ENCODE measurements at places on chromosomes 3 and 15.

- no peak for DNase-seq
These were observed 915 bp upstream of the CALML4 start for GRCh38 chr15:68205954-68206539.

DNA sequence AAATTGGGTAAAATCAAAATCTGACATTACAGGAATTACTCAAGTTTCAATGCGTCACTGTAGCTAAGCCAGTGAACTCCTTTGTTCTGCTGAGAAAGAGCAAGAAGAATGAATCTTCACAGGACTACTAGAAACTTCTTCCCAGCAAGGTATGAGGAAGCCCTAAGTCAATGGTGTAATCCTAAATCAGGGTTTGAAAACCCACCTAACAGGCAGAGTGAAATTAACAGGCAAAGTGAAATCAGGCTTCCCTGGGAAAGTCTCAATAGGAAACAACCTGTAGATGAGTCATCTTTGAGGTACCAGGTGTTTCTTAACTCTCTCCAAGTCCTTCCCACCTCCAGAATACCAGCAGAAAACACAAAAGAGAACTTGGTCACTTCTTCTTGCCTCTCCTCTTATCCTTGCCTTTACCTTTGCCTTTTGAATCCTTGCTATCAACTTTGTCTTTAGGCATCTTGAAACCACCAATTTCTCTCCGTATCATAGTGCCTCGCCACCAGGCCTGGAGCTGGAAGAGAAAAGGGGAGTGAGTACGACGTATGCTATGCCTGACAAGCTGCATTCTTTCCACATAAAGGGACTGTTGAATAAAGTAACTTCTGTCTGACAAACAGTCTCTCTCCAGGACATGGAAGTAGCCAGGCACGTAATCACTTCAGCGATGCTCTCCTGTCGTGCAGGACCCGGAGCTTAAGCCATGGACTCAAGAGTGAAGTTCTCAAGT lies 60.6 kb upstream of the RPL35A start:
- DNase-seq: no peak

DNA sequence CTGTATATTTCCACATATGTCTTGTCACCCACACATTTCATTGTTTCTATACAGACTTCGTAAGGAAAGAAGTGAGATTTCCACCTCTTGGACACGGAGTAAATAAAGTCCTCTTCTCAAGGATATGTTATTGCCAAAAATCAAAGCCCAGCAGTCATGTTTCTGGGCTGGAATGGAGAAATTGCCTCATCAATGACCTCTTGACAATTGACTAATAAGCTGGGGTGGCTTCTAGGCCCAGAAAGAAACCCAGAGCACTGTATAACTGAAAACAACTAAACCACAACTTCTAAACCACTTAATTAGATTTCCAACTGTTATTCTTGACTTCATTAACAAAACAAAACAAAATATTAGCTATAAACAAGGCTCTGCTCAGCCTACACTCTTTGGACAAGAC lies 56.4 kb upstream of the SLC24A5 start:
- no peak for DNase-seq

DNA sequence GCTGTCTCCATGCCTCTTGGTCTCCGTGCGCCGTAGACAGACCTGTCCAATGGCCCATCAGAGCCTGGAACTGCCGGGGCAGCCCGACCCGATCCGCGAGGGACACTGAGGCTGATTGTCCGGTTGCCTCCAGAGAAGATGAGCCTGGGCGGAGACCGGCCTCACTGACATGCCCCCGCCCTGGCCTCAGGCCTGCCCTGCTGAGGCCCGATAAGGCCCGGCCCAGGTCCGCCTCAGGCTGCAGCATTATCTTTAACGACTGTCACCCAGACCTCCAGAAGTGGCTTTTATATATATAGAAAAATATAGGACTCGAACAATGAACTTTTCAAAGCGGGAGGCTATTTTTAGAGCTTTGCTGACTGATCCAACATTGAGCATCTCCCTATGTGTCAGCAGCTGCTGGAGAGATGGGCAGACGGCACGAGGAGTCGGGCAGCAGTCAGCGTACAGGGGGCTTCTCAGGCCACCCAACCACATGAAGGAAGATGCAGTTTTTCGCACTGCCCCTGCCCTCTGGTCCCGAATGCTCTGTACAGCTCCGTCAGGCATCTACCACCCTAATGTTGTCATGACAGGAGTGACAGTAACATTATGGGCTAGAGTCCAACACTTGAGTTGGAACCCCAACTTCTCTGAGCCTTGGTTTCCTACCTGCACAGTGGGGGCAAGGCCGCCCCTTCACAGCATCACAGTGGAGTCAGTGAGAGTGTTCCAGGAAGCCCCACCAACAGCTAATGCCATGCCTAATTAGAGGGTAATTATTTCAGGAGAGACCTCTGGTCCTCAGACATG lies 112.0 kb upstream of the RPL32 start:
- no peak for DNase-seq

DNA sequence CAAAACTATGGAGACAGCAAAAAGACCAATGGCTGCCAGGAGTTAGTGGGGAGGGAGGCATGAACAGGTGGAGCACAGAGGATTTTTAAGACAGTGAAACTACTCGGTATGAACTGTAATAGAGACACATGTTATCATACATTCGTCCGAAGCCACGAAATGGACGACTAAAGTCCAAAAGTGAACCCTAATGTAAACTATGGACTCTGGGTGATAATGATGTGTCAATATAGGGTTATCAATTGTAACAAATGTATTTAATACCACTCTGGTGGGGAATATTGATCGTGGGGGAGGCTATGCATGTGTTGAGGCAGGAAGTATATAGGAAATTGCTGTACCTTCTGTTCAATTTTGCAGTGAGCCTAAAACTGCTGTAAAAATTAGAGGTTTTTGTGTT lies 107.0 kb downstream of the CPN2 start:
- DNase-seq: no peak

DNA sequence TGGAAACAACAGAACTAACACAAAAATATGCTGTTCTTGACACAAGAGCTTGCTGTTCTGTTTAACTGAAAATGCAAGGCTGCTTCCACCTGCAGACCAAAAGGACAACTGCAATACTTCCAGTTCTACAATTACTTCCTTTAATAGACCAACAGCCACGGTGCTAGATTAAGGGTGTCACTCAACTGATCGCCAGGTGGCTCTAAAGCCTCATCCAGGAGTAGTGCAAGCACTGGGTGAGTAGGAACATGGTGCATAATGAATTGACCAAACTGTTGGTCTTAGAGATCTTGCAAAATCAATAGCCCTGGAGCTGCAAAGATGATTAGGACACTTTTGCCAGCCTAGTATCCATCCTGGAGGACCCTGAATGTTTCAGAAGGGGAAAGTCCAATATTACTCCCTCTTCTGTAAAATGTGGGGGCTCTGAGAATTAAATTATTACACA lies 3.6 kb upstream of the CLDN16 start:
- DNase-seq: no peak

DNA sequence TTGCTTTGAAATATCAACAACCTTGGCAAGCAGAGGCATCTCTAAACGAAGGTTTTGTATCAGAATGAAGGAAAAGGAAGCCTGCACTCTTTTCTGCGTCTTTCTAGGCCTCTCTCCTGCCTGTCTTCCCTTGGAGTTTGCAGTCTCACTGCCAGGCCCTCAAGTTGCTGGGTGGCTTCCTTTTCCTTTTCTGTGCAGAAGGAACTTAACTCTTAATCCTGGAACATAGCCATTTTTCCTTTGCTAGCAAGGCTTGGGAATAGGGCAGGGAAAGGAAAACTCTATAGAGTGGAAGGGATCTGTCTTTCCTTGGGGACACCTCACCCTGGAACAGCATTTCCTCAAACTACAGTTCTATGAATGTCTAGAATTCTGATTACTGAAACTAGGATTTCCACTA lies 32.8 kb downstream of the TLNRD1 start:
- DNase-seq: no peak

DNA sequence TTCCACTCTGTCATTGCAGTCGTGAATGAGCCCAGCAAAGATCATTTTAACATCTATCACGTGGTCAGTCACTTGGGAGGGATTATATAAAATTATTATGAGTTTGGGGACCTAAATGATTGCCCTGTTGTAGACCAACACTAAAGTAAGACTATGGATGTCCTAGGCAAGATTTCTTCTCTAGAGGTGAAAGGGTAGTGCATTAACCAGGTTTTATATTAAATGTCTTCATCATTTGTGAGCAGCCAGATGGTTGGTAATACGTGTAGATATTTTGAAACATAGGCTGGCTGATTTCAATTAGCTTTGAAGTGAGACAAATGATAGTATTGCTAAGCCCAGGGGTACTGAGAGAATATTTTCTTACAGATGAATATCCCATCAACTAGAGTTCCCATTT lies 150.3 kb upstream of the TSPAN3 start:
- DNase-seq: no peak

GRCh38 chr3:42546691-42547213 lies 35.0 kb downstream of the SEC22C start:
- DNase-seq: no peak

- DNase-seq: no peak
These were observed 74.8 kb upstream of the KCNH8 start for GRCh38 chr3:19073341-19074105.

DNA sequence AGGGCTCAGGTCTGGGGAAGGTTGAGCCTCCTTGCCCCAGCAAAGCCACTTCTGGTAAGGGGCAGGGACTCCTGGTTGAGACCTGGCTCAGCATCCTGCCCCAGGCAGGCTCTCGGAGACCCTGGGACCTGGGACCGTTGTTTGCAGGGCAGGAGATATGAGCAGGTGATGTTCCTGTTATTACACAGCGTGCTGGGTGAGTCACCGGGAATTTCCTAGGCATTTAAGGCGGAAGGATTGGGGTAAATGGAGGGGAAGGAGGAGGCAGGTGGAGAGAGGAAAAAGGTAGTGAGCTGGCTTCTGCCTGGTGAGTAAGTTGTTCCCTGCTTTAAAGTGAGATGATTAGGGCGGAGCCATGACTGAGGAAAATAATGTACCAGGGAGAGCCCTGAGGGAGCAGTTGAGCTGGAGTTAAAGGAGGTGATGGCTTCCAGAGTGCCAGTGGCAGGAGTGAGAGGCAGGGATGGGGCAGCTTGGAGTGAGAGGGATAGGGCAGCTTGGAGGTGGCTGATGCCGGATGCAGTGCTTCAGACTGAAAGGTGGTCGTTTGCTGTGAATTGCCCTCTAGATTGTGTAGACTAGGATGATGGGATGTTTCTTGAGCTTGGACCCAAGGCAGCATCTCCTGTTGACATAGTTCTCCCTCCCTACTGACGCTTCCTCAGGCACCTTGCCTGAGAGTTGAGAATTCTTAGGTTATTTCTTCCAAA lies 79.4 kb downstream of the AAGAB start:
- DNase-seq: no peak

DNA sequence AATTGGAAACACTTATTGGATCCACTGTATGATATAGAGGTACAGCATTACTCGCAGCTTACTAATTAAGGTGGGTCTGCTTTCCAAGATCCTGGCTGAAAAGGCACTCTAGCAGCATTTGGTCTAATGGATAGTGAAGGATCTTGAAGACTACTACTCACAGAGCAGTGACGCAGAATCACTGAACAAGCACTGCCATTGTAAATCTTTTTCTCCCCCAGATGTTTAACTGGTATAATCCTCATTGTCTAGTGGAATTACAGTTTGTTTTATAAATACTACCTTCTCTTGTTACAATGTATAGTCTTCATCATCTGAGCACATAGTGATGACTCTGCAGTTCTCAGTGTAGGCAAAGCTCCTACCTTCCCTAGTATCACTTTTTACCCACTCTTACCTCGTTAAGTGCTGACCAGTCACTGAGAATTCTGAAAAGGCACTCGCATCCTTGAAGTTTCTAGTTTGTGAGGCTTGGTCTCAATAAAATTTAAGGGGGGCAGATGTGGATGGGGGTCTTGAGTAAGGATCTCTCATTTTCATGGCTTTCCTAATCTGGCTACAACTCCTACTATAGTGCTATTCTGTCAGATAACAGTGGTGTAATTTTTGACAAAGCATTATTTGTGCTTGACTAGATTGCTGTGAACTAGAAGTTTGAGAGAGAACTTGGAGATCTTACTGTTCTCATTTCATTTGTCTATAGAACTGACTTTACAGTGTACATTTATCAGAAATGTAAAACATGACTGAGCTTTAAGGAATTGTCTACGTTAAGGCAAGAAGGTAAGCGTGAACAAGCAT lies 23.2 kb downstream of the MAPK6 start:
- DNase-seq: no peak

- no peak for DNase-seq
These were observed 44.6 kb downstream of the PLCL2 start for GRCh38 chr3:16929311-16929710.

- DNase-seq: peak; percentile 65
These were observed 59.2 kb upstream of the FAM174B start for GRCh38 chr15:92714477-92715401.

- no peak for DNase-seq
These were observed 56.8 kb upstream of the CHD2 start for GRCh38 chr15:92843326-92843725.
